Bronchus fibroblast of lung (primary cell): ENCODE measurements at places on chromosomes 12 and 14. TPM values are rescaled to one million over a fixed set of nuclear protein-coding genes. Genes with fewer than 3 reads are reported as not detected.

PROX2 gene
- not detected in 2 replicates for total RNA-seq

SPRING1 gene
- total RNA-seq, result 22.2 and 23.9 TPM in 2 replicates

CELA1 gene
- total RNA-seq, result not detected in 2 replicates

MUCL1 gene
- total RNA-seq, result not detected in 2 replicates

ITGB7 gene
- total RNA-seq, result under 0.01 TPM in 2 replicates

KRT71 gene
- not detected in 2 replicates for total RNA-seq

HCAR1 gene
- 0.34 and 0.74 TPM in 2 replicates for total RNA-seq

BDKRB1 gene
- total RNA-seq, result 3.1 and 3.5 TPM in 2 replicates

LTBR gene
- 153 and 165 TPM in 2 replicates for total RNA-seq

FOXN4 gene
- not detected in 2 replicates for total RNA-seq

ACTN1 gene
- total RNA-seq, result 311 and 333 TPM in 2 replicates

ACOT4 gene
- 1.6 and 1.8 TPM in 2 replicates for total RNA-seq

PTCSC3 gene
- not detected in 2 replicates for total RNA-seq

PDE3A gene
- 0.34 and 0.59 TPM in 2 replicates for total RNA-seq
